ENCODE measurements at places on chromosomes 6 and 20.

DNA sequence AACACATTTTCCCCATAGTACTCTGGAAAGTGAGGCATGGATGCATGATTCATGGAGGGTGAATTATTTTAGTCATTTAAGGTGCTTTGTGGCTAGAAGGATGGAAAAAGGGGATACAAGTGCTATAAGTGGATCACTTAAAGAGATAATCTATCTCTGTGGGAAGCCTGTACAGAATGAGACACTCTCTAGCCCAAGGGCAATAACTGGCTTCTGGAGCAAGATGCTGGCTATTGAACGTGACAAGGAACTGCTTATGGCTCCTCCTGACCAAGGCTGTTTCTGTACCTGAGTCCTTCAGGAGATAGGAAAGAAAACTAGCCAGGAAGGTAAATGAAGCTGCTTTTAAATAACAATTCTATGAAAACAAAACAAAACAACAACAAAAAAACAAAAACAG lies 590.7 kb downstream of the EYS start:
- no peak for DNase-seq

DNA sequence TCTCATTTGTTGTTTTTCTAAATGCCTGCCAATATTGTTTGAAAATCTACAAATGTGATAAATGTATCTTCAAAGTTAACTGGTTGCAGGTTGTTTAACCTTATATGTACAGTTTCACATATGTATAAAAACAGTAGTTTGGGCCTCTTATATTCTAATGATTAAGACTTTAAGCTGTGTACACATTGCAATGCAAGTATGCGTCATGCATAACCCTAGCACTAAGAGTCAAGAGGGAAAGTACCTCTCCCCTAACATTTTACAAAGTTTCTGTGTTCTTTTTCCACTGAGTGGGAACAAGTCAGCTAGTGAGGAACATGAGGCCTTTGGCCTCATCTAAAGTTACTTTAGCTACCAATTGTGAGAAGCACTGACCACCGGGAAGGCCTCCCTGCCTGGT lies 25.7 kb upstream of the MICB start:
- no peak for DNase-seq

- no peak for DNase-seq
Measured at GRCh38 chr6:168990019-168990751, 263.5 kb downstream of the THBS2 start.

DNA sequence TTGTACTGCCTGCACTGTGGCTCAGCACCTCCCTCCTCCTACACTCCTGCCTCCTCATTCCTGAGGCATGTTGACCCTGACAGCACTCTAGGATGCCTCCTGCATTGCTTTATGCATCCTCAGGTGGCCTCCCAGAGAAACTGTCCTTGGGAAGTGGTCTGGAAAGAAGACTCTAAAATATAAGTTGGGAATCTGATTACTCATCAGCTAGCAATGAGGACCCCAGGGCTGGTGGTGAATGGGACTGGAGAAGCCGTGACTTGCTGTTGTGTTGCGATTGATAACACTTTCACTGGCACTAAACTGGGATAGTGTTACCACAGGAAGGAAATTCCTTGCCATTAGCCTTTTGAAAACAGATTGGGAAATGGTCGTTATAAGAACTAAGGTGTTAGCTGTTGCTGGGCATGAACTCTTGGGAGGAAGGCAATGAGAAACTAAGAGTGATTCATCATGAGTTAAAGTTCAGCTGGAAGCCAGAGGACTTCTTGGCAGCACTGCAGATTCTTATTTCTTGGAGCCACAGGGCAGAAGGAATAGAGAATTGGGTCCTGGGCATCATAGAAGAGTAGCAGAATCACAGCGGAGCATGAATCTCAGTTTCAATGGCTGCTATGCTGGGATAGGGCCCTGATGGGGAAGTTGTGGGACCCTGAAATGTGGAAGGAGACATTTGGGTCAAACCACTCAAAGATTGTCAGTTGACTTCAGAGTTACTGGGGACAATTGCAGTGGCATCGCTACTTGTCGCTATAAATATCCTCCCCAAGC lies 10.1 kb upstream of the SIRPD start:
- peak; percentile 92 for DNase-seq

DNA sequence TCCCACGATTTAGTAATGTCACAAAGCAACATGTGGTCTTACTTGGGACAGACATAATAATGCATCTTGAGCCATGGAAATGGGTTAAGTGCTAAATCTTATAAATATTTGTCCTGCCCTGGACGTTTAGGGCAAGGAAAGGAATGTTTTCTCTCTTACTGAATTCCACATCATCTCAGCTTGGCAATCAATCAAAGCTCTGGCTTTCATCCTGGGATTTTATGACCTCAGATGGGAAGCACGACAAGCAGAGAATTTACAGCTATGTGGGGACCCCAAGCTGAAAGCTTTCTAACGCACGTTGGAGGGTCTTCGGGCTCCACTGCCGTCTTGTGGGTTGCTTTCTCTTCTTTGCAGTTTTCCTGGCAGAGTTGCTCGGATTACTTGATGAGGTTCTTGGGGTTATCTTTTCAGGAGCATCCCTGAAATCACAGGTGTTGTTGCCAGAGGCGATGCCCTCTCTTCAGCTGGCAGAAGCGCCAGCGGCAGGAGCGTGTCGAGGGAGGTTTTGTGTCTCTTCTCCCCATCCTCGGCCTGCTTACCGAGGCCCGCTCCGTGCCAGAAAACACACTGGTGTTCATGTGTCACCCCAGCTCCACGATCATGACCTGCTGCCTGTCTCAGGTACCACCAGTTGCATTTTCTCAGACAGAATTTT lies 73.4 kb upstream of the FRMD1 start:
- no peak for DNase-seq

GRCh38 chr6:95804847-95805541 lies 210.8 kb upstream of the FUT9 start:
- DNase-seq: no peak

- no peak for DNase-seq
Measured at GRCh38 chr6:111013144-111013915, 31.5 kb downstream of the RPF2 start.

- DNase-seq: no peak
Measured at GRCh38 chr6:124459268-124459667, 503.0 kb upstream of the RNF217 start.

- DNase-seq: peak; percentile 89
Measured at GRCh38 chr20:56711018-56711417, 81.9 kb downstream of the TFAP2C start.

DNA sequence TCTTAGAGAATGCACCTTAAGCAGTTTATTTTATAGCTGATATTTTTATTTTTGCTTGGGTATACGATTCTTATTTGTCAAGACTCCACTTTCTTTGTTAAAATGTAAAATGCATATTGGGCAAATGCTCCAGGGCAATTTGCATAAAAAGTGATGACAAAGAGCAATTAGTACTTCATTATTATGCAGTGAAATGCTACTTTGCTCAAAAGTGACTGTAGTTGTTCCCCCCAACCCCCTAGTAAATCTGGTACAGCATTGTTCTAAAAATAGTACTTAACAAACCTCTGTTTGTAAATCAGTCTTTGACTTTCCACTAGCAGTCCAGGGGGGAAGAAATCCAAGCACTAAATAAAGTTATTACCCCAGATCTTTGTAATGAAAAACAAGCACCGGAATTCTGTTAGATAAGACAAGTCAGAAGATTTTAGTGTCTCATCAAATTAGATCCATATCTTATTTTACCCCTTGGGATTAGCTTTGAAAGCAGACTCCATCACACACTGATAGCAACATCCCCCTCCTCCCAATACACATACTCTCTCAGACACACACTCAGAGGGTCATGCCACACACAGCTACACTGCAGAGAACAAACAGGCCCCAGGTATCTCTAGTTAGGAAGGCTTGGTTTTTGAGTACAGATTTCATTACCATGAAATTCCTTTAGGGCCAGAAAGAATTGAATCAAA lies 32.9 kb upstream of the BACH2 start:
- DNase-seq: no peak

DNA sequence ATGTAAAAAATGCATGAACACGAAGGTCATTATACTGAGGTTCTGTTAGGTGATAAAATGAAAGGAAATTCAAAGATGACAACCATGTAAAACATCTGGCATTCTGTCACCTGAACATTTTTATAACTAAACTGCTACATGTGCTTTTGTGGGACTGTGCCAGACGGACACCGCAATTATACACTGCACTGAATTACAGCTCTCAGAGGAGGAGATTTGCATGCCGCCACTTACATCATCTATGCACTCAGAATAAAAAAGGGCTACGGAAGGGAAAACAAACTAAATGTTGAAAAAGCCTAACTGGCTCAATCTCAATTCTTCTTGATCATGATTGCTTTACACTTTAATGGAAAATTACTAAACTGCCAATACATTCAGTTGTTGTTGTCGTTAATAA lies 614.0 kb upstream of the EYS start:
- DNase-seq: no peak

DNA sequence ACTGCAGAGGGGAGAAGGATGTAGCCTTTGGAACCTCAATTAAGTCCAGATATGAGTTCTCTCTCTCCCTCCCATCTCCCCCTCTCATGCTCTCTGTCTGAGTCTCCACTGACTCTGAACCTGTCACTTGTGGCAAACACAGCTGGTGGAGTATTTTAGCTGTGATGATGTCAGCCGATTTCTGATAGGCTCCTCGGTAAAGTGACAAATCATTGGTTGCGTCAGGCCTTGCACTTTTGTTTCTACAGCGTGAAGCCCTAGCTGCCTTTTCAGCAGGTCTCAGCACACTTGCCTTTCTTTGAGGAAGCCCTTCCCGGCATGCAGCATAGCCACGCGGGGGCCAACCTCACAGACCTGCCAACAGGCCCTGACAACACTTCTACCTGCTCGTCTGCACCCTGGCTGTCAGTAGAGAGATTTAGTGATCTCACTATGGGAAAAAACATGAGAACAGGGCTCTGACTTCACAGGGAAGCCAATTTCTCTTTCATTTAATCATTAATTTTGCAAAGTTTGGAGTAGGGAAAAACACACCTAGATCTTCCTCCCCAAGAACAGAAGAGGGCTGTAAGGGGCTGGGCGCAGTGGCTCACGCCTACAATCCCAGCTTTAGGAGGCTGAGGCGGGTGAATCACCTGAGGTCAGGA lies 84.4 kb downstream of the GMPR start:
- peak; percentile 92 for DNase-seq

DNA sequence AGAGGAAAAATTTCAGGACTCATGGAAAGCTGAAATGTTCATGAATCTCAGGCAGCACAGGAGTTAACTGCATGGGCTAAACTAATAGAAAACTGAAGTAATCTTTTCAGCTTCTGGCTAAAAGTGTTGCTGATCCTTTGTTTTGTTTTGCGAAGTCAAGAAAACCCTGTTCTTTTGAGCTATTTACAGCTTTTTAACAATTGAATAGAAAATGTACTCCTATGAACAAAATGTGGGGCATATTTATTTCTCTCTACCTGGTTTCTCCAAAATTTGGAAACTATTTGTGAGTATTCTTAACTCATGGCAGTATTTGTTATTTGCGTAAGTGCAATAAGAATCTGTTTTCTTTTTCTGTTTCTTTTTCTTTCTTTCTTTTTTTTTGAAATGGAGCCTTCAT lies 818.8 kb upstream of the CITED2 start:
- no peak for DNase-seq

GRCh38 chr6:131383421-131384411 lies 189.3 kb upstream of the ARG1 start:
- no peak for DNase-seq

GRCh38 chr20:23066772-23067171 lies 17.3 kb upstream of the THBD start:
- DNase-seq: no peak

GRCh38 chr20:35166242-35166830 lies 5.5 kb upstream of the PROCR start:
- DNase-seq: no peak

- DNase-seq: peak; percentile 16
Measured at GRCh38 chr6:105886814-105887544, 199.2 kb upstream of the PRDM1 start.

DNA sequence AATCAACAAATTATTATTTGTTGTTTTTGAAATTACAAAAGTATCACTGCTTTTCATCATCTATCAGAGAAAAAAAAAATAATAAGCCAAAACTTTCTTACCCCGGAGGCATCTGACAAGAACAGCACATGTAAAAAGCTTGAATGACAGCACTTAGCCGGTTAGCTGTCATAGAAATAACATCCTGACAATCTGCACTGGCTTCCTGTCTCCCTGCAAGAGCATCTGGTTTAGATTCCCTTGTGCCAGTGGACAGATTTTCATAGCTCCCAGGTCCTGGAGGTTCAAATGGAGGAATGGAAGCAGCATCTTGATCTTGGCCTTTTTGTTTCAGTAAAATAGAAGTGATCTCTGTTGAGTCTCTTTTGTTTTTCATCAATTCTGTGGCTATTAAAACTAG lies 74.8 kb downstream of the HACE1 start:
- peak; percentile 53 for DNase-seq

- DNase-seq: peak; percentile 46
Measured at GRCh38 chr6:52361414-52361944, 472 bp upstream of the PAQR8 start.

DNA sequence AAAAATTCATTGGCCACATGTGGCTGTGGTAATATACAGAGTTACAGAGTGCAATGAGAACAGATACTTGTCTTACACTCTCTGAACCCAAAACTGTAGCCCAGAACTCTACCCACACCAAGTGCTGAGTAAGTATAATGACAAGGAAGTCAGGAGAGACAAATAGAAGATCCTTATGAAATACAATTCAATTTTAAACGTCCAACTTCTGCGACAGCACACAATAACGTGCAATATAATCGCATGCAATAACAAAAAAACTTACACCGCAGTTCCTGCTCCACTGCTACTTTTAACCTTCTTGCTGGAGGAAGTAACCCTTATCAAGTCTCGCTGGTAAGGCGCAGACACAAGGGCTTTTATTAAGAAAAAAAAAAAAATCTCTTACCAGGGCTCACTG lies 881 bp downstream of the SFT2D1 start:
- no peak for DNase-seq

DNA sequence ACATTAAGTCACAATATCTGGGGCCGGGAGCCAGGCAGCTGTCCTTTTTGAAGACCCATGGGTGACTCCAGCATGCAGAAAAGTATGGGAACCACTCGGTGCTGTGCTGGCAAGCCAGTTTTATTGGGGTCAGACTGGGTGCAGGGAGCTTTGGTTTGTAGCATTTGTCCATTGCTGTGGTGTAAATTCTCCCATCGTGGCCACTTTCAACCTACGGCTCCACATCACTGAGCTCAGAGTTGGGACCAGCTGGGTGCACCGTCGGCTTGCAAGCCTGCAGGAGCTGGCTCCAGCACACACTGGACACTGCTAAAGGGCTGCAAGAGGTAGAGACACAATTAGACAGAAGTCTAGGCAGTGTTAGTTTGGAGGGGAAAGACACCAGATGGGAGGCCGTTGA lies 66.9 kb downstream of the SYNJ2 start:
- no peak for DNase-seq

- DNase-seq: peak; percentile 58
Measured at GRCh38 chr6:166595061-166595780, 8.7 kb upstream of the RAMACL start.

- DNase-seq: no peak
Measured at GRCh38 chr6:14727494-14728395, 518.1 kb upstream of the JARID2 start.

GRCh38 chr6:23410439-23410838 lies 715.6 kb upstream of the NRSN1 start:
- no peak for DNase-seq

- DNase-seq: peak; percentile 96
Measured at GRCh38 chr6:2853769-2854395, 12.2 kb upstream of the SERPINB1 start.

- DNase-seq: peak; percentile 90
Measured at GRCh38 chr6:134640975-134641429, 308.9 kb downstream of the ALDH8A1 start.
